Kidney (tissue), 22 donors: ENCODE measurements at places on chromosomes 4 and X. TPM values are rescaled to one million over a fixed set of nuclear protein-coding genes. Genes with fewer than 3 reads are reported as not detected.

The TNIP2 gene
- polyA plus RNA-seq: 43.1 TPM

The SSX2 gene
- not detected for polyA plus RNA-seq

DNA sequence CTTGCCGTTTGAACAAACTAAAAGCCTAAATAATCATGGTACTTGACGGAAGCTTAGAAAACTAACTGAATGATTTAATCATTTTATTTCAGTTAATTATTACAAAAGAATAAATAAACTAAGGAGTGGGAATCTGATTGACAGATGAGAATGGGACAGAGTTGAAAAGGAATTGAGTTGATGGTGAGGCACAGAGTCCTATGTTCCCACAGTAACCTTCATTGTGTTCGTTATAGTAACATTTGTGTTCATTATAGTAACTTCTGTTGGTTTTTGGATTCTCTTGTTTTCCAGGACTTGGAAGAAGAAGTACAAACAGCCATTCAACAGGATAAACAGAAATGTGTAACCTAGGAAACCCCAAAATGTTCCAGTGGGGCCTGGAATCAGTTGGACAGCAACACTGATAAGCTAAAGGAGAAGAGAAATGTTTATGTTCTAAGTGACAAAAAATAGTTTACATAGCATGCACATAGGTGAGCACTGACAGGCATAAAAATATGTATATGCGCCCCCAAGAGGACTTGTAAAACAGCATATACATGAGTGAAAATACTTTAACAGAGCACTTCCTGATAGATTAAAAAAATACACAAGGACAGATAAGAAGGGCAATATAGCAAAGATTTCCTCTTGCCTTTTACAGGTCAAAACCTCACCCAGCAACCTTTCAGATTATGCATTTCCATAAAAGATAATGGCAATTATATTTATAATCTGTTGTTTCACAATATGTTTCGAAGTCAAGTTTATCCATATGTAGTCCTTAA, 218.6 kb upstream of the HTR2C start:
- DNase-seq: no peak

DNA sequence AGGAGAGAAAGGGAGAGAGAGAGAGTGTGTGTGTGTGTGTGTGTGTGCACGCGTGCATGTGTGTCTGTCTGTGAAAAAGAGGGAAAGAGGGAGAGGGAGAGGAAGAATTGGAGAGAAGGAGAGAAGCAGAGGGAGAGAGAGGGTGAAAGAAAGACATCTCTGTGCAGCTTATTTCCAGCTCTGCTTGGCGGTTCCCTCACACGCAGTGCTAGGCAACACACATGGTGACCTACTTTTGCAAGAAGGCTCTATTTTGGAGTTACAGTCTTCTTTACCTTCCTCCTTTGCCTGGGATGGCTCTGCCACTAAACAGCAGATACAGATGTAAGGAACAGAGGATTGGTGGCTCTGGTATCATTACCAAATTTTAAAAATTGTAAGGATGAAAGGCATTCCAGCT, 40.1 kb downstream of the SLC16A2 start:
- no peak for DNase-seq

GRCh38 chr4:139153411-139154133, 23.4 kb downstream of the ELF2 start:
- DNase-seq: no peak

DNA sequence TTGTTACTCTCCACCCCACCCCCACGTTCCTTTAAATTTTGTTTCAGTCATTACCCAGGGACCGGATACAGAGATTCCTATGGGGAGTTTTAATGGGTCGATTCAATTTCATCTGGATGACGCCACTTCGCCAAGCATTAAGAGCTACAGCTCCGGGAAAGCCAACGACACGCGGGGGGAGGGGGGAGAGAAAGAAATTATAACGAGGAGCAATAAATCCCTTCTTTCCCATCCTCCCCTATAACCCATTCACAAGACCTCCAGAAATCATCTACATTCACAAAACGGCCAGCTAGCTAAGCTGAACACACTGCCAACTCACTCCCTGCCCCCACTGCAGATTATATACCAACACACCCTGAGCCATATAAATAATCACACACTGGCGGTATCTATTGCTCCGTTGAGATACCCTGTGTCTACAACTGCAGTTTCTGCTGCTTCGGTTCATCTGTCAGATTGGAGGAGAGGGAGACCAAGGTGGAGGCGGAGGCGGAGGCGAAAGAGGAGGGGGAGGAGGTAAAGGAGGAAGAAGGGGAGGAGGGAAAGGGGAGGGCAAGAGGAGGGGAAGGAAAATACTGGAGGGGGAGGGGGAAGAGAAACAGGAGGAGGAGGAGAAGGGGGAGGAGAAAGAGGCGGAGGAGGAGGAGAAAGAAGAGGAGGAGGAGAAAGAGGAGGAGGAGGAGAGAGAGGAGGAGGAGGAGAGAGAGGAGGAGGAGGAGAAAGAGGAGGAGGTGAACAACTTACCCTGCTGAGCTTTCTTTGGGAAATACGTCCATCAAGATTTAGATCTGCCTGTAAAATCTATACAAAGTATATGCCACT, 113.9 kb upstream of the VAMP7 start:
- DNase-seq: peak; percentile 71

- no peak for DNase-seq
Observed at GRCh38 chrX:22053481-22053880, 21.4 kb downstream of the PHEX start.

GRCh38 chr4:21155367-21155766, 455.1 kb downstream of the PACRGL start:
- DNase-seq: no peak

DNA sequence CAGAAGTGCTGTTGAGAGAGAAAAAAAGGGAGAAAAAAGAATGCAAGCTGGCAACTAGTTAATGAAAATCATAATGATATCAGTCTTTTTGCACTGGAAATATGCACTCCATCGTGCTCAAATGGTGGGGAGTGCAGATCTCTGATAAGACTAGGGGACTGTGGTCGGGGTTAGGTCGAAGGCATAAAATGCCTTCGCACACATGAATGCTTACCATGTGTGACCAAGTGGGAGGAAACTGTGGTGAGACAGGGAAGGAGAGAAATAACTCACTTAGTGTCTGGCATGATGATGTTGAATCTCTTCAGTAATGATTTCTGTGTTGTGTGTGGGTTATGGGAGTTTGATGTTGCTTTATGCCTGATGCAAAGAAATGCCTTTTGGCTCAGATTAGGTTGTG, 358.9 kb downstream of the FBXO8 start:
- peak; percentile 17 for DNase-seq
